ENCODE measurements at places on chromosomes 12 and 14.
A peak's percentile ranks its signal among the peaks of the same experiment; 100 is the strongest.

GRCh38 chr12:57592551-57593165, 1.7 kb downstream of the PIP4K2C start:
- no peak for DNase-seq

DNA sequence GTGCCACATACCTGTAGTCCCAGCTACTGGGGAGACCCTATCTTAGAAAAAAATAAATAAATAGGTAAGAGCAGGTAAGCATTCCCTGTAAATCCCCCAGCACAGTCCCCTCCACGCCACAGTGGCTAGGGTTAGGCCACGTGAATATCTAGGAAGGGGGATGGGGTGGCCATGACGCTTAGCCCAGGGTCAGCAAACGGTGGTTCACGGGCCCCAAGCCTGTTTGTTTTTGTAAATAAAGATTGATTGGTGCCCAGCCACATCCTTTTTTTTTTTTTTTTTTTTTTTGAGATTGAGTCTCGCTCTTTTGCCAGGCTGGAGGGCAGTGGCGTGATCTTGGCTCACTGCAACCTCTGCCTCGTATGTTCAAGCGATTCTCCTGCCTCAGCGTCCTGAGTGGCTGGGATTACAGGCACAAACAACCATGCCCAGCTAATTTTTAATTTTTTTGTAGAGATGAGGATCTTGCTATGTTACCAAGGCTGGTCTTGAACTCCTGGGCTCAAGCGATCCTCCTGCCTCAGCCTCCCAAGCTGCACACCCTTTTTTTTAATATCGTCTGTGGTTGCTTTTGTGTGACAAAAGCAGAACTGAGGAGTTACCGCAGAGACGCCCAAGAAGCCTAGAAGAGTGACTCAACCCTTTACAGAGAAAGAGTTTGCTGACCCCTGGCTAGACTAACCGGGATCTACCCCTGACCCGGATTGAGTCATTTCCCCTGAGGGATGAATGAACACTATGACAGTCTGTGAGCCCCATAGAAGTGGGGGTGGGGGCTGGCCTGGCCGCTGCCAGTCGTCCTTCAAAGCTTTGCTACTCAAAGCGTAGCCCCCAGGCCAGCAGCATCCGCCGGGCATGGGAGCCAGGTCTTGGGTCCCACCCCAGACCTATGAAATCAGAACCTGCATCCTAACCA, 113.7 kb upstream of the NCOR2 start:
- no peak for DNase-seq

DNA sequence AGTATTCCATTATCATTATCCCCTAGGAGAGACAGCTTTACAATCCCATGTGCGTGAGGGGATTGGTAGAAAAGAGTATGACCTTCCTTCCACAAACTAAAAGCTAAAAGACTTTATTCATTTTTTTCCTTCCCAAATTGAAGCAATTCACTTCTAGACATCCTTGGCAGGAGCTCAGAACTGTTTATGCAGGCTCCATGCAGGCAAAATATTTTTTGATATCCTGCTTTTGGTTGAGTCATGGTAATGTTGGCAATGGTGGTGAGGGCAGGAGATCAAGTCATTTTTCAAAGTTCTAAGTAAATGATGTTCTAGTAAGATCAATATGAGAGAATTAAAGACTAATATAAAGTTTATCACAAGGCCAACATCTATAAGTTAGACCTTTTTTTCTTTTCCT, 1.3 kb upstream of the PLEKHG7 start:
- no peak for DNase-seq

DNA sequence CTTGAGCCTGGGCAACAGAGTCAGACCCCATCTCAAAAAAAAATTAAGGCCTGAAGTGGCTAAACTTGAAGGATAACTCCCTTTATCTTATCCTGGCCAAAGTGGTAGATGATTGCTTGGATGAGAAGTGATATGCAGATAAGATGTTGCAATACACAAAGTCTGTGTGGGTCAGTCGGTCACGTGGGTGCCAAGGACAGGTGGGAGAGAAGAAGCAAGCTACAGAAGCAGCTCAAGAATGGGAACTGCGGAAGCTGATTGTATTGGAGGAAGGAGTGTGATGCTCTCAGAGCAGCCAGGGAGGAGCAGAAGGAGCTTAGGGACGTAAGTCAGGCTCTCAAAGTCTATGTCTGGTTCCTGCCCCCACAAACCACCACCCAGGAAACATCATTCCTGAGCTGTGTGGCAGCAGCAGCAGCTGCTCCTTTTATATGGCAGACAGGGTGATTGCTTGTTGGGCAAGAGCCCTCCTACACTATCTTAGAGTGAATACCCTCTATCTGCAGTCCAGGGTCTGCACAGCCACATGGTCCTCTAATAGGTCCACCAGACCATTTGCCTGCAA, 54.5 kb downstream of the ATP2A2 start:
- no peak for DNase-seq

GRCh38 chr12:1706632-1706980, 15.7 kb downstream of the ADIPOR2 start:
- no peak for DNase-seq

DNA sequence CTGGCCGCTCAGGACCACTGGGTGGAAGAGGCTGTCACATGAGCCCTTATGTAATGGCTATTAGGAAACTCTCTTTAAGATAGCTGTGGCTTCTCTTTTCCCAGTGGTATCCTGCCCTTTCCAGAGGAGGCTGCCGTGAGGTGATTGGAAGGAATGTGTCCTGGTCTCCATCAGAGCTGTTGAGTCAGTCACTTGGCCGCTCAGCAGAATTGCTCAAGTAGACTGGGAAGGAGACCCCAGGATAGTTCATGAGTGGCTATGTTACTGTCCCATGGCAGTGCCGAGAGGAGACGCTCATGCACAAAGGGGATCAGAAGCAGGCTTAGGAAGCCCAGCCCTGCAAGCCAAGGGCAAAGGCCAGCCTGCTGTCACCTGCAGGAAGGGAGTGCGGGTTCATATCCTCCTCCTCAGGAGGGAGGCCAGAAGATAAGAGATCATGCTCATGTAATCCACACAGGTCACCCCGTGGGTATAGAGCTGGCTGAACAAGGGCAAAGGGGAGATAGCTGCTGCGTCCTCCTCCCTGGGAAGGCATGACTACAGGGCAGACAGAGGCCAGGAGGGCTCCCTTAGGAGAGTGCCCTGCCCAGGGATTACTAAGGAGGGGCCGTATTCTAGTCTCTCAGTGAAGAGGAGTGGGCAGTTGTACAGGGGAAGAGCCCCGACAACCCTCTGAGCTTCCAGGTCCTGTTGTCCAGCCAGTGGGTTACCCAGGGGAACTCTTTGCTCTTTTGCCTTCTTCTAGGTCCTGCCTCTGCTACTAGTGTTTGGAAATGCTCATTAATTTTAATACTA, 137.0 kb upstream of the MAX start:
- no peak for DNase-seq

DNA sequence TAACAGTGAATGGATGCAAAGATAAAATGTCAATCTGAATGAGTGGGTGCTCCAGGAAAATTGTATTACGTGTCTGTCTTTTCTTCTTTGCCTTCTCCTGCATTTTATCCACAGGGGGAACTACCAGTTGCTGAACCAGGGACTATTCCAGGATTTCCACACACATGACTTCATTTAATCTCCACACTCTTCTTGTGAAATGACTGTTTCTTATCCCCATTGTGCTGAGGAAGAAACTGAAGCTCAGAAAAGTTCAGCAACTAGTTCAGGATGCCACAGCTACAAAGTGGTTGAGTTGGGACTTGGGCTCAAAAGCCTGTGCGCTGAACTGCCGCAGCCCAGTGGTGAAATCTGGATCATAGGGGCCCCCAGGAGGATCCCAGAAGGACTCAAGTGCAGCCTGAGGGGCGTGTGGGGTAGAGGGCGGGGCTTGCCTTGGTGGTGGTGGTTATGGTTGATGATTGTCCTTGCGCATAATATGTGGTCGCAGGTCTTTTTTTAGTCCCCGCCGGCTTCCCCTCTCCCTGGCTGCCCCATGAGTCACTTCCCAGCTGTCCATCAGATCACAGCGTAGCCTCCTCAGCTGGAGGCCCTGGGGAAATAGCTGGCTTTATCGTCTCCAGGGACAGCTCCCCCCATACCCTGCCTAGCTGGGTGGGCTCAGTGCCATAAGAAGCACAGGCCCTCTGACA, 235.2 kb upstream of the CRY1 start:
- no peak for DNase-seq

DNA sequence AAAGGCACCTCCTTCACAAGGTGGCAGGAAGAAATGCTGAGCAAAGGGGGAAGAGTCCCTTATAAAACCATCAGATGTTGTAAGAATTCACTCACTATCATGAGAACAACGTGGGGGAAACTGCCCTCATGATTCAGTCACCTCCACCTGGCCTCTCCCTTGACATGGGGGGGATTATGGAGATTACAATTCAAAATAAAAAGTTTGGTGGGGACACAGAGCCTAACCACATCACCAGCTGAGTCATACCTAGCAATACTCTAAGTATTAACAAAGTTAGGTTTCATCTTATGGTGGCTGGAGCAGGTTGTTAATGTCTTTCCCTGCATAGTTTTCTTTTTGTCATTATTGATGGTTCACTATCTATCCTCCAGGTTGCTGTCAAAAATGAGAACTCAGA, 113.2 kb upstream of the PPFIA2 start:
- DNase-seq: no peak

- DNase-seq: no peak
These were observed 165.5 kb upstream of the DIO3 start for GRCh38 chr14:101395779-101396178.

GRCh38 chr12:25712169-25712568, 159.1 kb upstream of the LMNTD1 start:
- no peak for DNase-seq

DNA sequence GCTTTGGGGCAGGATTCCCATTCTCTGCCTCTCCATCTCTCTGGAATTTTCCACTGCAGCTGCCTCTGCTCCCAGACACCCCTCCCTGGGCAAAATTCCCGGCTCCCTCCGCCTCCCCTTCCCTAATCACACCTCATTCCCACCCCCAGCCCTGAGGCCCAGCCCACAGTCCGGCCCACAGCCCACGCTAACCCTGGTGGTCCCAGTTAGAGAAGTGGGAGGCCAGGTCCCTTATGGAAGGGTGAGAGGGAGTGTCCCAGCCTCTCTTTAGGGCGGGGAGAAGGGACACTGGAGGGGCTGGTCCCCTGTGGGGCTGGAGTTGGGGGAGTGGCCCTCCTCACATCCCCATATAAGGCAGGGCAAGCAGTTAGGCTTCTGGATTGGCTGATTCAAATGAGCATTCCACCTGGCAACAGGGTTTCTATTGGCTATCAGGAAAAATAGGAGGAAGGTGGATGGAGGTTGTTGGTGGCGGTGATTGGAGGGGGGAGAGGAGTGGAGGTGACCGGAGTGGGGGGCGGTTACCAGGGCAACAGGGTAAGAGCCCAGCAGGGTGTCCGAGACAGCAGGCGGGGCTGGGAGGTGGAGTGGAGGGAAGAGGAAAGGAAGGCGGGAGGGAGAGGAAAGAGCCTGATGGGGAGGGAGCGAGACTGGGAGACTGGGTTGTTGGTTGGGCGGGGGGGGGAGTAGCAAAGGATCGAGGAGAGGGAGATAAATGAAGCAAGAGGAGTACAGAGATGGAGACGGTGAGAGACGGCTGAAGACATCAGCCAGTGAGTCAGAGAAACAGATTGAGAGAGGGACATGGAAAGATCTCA, 1.9 kb upstream of the PTMS start:
- peak; percentile 100 for DNase-seq

DNA sequence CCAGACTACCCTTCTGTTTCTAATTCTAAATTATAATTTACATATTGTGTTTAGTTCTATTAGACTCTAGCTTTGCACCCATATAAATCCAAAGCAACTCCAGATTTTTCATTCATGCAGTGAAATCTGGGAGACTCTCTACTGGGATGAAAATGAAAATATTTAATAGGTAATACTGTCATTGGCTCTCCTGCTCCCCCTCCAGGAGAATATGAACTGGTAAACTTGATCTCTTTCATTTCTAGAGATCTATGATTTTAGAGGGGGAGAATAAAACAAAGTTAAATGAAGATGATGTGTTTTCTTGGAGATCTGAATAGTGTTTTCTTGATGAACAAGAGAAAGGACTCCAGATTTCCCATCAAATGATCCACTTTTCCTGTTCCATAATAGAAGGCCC, 104.3 kb upstream of the TMCC3 start:
- no peak for DNase-seq

DNA sequence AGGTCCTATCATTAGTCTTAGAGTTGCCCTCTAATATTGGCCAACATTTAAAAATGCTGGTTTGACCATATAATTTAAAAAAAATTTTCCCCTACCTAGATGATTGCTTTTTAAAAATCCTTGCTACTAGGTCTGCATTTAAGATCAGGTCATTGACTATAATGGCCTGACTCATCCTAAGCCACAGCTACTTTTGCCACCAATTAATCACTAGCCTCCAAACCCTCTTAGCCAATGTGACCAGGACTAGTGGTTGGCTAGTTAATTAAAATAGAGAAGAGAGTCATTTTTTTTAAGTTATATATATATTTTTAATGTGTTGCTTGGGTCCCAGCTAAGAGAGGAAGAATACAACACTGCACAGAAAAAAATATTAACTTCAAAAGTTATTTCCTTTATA, 57.5 kb downstream of the SOS2 start:
- DNase-seq: no peak

DNA sequence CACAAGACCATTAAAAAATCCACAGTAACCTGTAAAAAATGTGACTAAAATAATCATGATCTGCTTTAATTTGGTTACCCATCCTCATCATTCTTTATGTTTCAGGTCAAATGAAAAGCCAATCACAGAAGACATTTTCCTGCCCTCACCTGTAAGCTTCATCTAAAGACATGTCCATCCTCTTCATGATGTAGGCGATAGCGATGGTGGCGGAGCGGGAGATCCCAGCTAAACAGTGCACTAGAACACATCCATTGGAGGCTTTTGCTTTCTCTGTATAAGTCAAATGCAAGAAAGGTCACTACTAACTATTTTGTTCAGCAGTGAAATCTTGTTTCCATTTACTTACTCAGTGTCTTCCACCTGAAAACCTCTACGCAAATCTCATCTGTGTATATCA, 82.6 kb downstream of the DUSP16 start:
- no peak for DNase-seq

- DNase-seq: no peak
These were observed 62.2 kb downstream of the GNG2 start for GRCh38 chr14:51922624-51923023.

DNA sequence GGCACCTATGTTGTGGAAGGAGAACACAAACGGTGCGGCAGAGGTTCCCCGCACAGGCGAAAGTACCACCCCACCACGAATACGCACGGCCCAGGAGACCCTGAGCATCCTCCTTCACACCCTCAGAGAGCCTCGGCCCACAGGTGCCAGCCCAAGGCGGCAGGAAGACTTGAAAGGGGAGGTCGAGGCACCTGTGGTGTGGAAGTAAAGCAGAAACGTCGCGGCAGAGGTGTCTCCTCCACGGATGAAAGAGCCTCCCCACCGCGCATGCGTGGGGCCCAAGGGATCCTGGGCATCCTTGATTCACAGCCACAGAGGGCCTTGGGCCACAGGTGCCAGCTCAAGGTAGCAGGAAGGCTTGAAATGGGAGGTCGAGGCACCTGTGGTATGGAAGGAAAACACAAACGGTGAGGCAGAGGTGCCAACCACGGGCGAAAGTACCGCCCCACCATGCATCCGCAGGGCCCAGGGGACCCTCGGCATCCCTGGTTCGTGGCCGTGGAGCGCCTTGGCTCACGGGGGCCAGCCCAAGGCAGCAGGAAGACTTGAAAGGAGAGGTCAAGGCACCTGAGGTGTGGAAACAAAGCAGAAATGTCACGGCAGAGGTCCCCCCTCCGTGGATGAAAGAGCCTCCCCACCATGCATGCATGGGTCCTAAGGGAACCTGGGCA, 380.1 kb downstream of the ALG10 start:
- DNase-seq: no peak

- peak; percentile 58 for DNase-seq
These were observed 58.0 kb downstream of the LGMN start for GRCh38 chr14:92690171-92691011.

- DNase-seq: no peak
These were observed 26.4 kb upstream of the NOS1 start for GRCh38 chr12:117387832-117388231.

All from NCI-H146 (cell line).